Effector memory CD4-positive, alpha-beta T cell (primary cell): ENCODE measurements at places on chromosomes 2 and 18.

- no peak for DNase-seq
These were observed 9.8 kb downstream of the BOLA3 start for GRCh38 chr2:74137651-74138599.

DNA sequence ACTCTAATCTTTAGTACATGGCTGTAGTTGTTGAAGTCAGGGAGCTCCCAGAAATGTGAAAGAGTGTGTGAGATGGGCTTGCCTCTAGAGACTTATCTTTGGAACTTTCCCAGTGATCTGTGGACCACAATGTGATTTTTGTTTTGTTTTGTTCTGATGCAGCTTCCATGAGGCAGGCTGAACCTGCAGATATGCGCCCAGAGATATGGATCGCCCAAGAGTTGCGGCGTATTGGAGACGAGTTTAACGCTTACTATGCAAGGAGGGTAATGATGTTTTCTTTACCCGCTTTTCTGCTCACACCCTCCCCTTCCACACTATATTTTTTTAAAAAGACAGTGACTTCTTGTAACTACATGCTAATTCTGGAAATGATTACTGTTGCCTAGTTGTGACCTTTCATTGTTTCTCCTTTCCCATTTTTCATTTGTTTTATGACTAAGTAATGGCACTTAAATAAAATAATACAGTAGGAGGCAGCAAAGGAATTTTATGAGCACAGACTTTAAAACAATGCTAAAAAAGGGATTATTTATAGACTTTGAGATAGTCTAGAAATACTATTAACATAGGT is 29.3 kb downstream of the BCL2L11 start:
- no peak for DNase-seq

DNA sequence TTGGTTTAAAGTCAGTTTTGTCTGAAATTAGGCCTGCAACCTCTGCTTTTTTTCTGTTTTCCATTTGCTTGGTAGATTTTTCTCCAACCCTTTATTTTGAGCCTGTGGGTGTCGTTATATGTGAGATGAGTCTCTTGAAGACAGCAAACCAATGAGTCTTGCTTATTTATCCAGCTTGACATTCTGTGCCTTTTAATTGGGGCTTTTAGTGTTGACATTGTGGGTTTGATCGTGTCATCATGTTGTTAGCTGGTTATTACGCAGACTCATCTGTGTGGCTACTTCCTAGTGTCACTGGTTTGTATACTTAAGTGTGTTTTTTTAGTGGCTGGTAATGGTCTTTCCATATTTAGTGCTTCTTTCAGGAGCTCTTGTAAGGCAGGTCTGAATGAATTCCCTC is 18.8 kb downstream of the TMEM87B start:
- no peak for DNase-seq

- DNase-seq = no peak
These were observed 123.8 kb upstream of the WDSUB1 start for GRCh38 chr2:159410276-159410675.

DNA sequence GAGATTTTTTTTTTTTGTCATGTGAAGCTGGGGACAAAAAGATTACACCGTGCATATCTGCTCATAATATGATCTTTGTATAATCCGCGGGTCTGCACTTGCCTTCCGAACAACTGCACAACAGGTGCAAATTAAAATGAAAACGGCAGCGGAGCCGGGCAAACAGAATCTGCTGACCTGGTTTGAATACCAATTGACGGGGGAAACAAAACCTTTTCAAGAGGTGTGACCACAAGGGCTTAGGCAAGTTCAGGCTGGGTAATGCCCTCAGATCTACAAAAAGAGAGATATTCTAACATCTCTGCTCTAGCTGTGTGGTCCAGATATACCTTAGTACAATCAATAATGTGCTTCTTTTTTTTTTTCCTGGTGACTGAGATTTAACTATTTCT is 88.5 kb downstream of the ZEB2 start:
- no peak for DNase-seq

- no peak for DNase-seq
These were observed 195.3 kb upstream of the HS6ST1 start for GRCh38 chr2:128513961-128514283.

- no peak for DNase-seq
These were observed 608.9 kb downstream of the SUCLG1 start for GRCh38 chr2:83850071-83850725.

DNA sequence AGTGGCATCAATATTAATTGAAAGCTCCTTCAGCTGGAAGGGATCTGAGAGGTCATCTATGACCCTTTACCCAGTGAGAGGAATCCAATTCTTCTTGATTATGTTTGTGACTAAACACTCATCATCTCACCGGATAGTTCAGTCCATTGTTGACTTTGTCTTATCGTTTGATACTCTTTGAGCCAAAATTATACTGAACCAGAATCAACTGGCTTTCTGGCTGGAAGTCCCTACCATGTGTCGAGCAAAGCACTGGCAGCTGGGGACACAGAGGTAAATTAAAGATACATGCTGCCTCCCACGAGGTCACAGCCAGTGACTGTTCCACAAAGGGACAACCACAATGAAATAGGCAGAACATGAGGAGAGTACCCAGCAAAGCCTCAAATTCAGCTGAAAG is 91.4 kb upstream of the FHL2 start:
- no peak for DNase-seq

DNA sequence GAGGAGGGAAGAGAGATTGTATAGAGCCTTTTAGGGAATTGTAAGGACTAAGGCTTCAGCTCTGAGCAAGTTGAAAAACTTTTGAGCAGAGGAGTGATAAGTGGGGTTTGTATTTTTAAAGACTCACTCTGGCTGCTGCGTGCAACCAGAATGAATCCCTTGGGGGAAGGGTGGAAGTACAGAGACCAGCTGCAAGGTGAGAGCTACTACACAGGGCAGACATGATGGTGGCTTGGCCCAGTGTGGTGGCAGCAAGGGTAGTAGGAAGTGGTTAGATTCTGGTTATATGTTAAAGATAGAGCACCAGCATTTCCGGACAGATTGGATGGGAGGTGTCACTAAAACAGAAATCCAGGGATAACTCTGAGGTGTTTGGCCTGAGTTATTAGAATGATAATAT is 10.1 kb upstream of the SESTD1 start:
- DNase-seq = no peak

DNA sequence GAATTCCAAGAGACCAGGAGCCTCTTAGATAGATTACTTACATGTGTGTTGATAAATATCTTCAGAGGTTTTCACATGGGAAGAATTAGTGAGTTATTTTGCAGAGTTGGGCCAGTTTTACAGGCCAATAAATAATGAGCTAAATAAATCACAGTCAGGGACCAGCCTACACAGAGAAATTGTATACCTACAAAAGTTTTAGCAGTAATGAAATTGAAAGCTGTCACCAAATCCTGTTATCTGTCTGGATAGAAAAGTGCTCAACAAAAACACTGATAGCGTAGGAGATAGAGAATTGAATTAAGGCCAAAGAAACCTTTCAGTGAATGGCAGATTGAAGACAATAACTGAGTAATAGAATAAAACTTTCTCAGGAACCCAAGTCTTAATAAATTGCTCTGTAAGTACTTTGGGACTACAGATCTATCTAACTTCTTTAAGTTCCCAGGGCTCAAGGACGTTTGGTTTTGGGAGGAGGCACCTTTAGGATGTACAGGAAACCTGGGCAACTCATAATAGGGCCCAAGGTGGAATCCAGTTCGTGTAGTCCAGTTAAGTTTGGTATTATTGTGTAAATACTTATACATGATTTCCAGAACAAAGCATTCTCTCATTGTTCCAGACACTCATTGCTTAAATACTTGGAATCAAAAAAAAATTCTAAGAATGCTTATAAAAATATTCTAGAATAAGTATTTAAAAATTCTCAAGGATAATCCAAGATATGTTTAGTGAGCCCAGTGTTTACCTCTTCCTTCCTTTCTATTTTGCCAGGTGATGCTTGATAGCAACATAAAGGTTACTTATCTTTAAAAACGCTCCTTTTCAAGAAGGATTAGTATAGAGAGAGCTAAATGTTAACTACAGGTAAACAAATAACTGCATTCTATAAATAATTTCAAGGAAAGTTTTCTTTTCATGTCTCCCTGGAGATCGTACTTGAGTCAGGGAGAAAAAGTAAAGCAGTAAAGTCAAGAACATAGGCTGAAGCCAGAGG is 134.5 kb downstream of the NCKAP5 start:
- no peak for DNase-seq

DNA sequence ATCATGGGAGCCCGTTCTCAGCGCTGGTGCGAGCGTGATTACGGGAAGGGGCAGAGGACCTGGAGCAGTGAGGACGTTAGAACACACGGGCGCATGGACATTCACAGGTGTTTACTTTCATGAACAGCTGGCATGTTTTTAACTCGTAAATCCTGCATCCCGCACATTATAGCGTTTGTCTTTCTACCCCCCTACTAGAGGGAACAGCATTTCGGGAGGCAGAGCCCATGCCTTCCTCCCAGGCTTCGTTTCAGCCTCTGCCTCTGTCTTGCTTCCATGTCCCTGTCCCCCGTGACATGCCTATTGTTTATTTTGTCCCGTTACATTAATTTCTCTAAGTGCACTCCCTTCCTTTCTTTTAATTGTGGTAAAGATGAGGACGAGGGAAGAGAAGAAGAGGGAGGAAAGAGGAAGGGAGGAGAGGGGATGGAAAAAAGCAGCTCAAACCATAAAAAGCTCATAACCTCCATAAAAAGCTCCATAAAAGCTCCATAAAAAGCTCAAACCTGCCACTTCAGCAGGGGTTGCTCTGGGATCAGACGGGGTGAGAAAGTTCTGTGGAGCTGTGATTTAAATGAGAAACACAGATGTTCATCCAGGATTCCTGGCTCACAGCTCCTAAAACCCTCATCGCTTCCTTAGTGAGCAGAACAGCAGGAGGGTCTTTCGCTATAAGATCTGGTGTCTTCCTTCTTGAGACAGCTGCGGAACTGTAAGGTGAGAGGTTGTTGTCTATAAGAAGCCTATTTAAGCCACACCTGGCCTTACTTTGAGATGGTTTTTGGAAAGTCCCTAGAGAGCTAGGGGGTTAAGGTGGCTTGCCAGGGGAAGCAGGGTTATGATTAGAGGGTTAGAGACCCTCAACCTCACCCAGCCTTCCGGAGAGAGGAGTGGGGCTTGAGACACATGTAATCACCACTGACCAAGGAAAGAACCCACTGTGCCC is 66.6 kb upstream of the SNTG2 start:
- DNase-seq = no peak

DNA sequence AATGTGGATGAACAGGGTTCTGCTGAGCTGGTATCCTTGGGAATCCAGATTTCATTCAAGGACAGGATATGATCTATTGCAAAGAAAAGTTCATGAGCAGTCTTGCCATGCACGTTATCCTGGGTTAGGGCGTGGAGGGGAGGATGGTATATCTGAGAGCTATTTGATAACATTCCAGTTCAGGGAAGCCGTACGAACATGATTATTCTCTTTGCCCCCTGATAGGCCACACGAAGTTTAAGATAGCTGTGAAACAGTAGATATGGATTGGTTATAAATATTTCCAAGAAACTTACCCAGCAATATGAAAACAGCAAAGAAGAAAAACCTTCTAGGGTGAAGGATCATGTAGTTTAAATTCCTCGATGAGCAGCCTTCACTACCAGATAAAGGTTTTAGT is 171.9 kb downstream of the LTBP1 start:
- no peak for DNase-seq

DNA sequence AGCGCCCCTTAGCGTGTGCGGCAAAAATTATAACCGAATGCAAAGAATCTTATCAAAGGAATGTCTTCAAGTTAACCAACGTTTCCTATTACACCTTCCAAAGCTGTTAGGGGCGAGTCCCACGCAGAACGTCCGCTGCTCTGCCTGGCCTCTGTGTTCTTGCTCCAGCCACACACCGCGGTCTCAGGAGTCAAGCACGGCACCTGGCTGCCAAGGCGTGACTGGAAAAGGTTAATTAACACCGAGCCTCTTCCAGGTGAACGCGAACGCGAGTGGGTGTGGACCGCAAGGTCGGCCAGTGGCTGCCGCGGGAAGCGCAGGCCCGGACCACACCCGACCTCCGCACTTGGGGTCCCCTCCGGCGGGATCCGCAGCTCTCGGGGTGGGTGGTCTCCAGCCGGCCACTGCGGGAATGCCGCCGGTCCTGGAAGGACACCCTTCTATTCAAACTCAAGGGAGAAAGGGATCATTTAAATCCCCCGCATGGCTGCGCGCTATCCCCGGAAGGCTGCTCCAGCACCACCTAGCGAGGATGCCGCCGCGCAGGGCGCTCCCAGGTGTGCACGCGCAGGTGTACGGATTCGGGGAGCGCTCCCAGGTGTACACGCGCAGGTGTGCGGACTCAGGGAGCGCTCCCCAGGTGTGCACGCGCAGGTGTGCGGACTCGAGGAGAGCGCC is 830 bp downstream of the CYB5A start:
- no peak for DNase-seq

DNA sequence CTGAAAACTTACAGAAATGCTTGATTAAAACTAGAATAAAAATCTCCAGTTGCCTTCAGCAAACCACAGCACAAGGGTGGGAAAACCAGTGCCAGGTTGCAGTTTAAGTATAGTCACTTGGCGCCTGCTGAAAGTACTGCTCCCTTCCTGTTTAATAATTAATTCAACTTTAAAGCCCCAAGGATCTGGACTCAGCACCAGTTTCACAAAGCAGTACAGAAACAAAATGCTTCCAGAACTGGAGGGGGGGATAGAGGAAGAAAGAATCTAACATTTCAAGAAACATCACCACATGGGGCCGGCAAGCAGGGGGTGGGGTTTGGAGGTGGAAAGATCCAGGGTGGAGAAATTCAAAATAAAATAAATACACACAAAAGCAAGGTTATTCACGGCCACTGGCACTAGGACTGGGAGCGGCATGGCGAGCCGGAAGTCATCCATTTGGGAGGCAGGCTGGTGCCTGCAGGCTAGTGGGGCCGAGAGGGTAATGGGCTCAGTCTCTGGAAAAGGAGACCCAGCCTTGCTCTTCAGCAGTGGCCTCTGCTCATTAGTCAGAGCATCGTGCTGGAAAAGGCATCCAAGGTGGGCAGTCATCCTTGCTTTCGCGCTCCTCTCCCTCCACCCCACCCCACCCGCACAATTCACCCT is 85.8 kb downstream of the POU3F3 start:
- DNase-seq = no peak

- no peak for DNase-seq
These were observed 103.9 kb upstream of the XIRP2 start for GRCh38 chr2:166784296-166784946.

- DNase-seq = no peak
These were observed 198.4 kb upstream of the NT5C1B start for GRCh38 chr2:18787726-18788125.

GRCh38 chr2:100222844-100223243 is 80.5 kb upstream of the AFF3 start:
- DNase-seq = no peak
